ENCODE measurements at places on chromosomes 5 and 9.

- peaks cover 26% of the 10 kb centered on the region for H3K36me3 ChIP-seq
- H3K4me1 ChIP-seq, result peaks cover 63% of the 10 kb centered on the region
- H3K4me3 ChIP-seq, result peak overlapping the region; percentile 95
- peak; percentile 83 for DNase-seq
These were observed 86.5 kb upstream of the TNFAIP8 start for GRCh38 chr5:119269061-119269944.

GRCh38 chr5:2303431-2304100 is 420.8 kb upstream of the IRX4 start:
- H3K4me1 ChIP-seq, result no peaks in the 10 kb centered on the region
- DNase-seq, result no peak
- no peaks in the 10 kb centered on the region for H3K36me3 ChIP-seq
- no peaks in the 10 kb centered on the region for H3K27me3 ChIP-seq

DNA sequence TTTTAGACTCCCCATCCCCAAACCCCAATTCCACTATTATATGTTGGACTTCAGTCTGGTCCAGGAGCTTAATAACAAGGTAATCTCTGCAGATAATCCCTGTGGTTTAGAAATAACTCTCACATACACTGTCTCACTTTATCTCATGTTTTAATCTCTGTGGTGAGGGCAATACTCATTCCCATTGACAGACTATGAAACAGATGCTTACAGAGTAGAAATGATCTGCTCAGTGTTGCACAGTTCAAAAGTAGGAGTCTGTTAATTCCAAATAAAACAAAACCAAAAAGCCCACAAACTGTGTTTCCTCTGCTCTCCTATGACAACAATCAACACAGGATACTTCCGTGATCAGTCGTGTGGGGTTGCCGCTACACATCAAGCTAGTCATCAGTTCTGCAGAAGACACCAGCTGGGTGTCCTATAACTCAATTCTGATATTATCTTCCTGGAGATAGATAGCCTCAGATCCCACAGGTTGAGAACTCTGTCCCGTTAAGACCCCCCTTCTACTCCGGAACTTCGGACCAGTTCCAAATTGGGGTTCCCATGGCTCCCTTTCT is 26.3 kb upstream of the FANCC start:
- H3K27ac ChIP-seq, result no peak overlapping the region
- peaks cover 26% of the 10 kb centered on the region for H3K27me3 ChIP-seq
- peaks cover 9% of the 10 kb centered on the region for H3K4me1 ChIP-seq

- H3K36me3 ChIP-seq, result no peaks in the 10 kb centered on the region
- H3K4me3 ChIP-seq, result no peak overlapping the region
- H3K27me3 ChIP-seq, result no peaks in the 10 kb centered on the region
- H3K4me1 ChIP-seq, result no peaks in the 10 kb centered on the region
- no peak overlapping the region for H3K27ac ChIP-seq
These were observed 961.3 kb upstream of the CTNND2 start for GRCh38 chr5:12865529-12865928.

GRCh38 chr5:52269401-52269800 is 518.3 kb upstream of the ITGA1 start:
- H3K36me3 ChIP-seq, result no peaks in the 10 kb centered on the region
- H3K27me3 ChIP-seq, result no peaks in the 10 kb centered on the region
- DNase-seq, result no peak
- H3K4me3 ChIP-seq, result no peak overlapping the region

DNA sequence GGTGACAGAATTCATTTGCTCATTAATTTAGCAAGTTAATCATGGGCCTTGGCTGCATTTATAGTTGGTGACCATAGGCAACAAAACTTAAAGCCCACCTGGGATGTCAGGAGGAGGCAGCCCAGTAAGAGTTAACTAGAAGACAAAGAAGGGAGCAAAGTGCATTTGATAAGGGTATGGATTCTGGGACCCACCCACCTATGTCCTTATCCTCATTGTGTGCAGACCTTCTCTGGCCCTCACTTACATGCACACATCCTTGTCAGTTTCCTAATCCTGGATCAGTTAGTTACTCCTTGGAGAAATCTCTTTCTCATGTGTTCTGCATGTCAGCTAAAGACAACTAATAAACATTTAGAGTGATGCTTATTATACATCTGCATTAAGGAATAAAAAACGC is 24.6 kb downstream of the MEF2C start:
- no peak overlapping the region for H3K27ac ChIP-seq
- H3K4me1 ChIP-seq, result no peaks in the 10 kb centered on the region
- no peaks in the 10 kb centered on the region for H3K27me3 ChIP-seq

- no peak overlapping the region for H3K4me3 ChIP-seq
- no peak for DNase-seq
- H3K4me1 ChIP-seq, result peaks cover 3% of the 10 kb centered on the region
- H3K27ac ChIP-seq, result no peak overlapping the region
- peaks cover 12% of the 10 kb centered on the region for H3K36me3 ChIP-seq
These were observed 120.7 kb downstream of the GIN1 start for GRCh38 chr5:102999191-102999590.

DNA sequence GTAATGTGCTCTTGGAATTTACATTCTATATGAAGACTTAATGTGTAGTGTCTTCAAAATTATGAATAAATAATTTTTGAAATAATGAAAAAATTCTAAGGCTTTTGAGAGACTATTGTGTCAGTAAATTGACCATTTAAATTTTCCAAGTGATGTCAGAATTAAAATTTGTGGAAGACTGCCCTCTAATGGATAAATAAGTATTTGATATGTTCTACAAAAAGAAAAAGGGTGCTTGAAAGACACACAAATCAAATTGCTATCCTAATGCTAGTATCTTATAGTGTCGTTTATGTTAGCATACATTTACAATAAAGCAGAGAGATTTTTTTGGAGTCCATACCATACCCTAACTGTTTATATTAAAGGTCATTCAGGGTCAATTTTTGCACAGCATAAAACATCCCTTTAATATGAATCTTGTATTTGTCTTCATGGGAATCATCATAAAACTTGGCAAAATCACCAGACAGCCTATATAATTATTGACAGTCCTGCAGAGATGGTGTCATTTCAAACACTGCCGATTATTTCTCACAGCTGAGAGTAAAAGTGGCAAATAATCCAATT is 120.8 kb upstream of the SLC27A6 start:
- no peak overlapping the region for H3K4me3 ChIP-seq
- H3K27ac ChIP-seq, result no peak overlapping the region
- H3K36me3 ChIP-seq, result no peaks in the 10 kb centered on the region
- no peaks in the 10 kb centered on the region for H3K27me3 ChIP-seq

DNA sequence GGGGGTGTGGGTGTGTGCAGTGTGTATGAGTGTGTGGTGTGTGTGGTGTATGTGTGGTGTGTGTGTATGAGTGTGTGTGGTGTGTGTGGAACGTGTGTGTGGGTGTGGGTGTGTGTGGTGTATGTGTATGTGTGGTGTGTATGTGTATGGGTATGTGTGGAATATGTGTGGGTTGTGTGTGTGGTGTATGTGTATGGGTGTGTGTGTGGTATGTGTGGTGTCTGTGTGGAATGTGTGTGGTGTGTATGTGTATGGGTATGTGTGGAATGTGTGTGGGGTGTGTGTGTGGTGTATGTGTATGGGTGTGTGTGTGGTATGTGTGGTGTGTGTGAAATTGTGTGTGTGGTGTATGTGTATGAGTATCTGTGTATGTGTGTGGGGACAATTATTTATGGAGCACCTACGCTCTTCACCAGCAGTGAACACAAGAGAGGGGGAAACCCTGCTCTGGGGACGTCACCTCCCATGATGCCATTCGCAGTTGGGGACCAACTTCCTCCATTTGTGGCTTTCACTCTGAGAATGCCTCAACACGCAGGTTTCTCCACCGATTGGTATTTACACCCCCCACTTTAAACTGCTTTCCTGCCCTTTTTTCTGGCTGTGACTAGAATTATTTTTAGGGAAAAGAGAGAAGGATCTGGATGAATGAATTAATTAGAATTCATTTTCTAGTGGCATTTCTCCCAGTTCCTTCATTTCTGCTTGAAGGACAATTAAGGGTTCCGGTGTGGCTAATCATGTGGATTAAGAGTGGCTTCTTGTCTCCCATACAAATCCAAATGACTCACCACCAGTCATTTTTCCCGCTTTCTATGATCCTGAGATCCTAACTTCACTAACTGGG is 238.1 kb downstream of the ROR2 start:
- no peak overlapping the region for H3K4me3 ChIP-seq
- H3K36me3 ChIP-seq, result peaks cover 3% of the 10 kb centered on the region
- H3K27ac ChIP-seq, result no peak overlapping the region
- H3K27me3 ChIP-seq, result peaks cover 13% of the 10 kb centered on the region

DNA sequence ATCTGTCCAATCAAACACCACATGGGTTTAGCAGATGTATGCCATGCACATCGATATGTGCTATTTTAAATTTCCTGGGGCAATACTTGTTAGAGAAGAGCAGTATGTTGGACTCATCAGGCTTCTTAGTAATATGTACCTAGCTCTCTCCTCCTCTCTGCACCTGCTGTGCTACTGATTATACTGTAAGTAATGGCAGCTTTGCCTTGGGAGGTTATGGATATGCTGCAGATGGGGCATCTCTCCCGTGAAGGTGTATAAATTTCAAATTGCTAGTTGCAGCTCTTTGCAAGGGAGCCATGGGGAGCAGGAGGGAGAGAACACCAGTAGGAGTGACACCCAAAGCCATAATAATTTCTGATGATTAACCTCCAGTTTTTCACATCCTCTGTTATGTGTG is 101.5 kb downstream of the SPATA31D1 start:
- no peak overlapping the region for H3K4me3 ChIP-seq
- DNase-seq, result no peak
- H3K27me3 ChIP-seq, result no peaks in the 10 kb centered on the region
- no peaks in the 10 kb centered on the region for H3K36me3 ChIP-seq
- H3K4me1 ChIP-seq, result no peaks in the 10 kb centered on the region
- H3K27ac ChIP-seq, result no peak overlapping the region

GRCh38 chr5:162393534-162393933 is 326.0 kb downstream of the GABRG2 start:
- no peaks in the 10 kb centered on the region for H3K4me1 ChIP-seq
- no peak overlapping the region for H3K4me3 ChIP-seq
- no peak for DNase-seq
- H3K27ac ChIP-seq, result no peak overlapping the region

DNA sequence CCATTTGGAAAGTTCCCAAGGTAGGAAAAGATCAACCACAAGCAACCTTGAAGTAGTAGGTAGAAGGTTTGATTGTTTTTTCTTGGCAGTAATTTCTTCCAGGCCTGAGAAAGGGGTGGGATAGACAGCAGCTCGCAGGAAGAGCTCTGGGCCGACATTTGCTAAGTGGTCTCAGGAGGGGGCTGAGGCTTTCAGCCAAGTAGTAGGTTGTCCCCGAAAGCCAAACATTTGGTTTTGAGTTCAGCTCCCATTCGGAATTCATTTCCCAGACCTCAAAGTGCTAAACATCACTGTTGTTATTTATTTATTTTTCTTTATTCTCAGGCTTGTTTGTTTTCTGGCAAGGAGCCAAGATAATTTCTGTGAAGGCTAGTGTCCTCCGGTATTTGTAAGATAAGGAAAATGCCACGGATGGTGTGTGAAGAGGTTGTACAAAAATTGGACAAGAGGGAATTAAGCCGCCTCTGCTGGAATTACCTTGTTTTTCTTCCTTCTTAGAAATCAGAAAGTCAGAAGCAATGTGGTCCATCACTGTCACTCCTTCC is 112.1 kb downstream of the KIF4B start:
- H3K4me1 ChIP-seq, result no peaks in the 10 kb centered on the region
- H3K4me3 ChIP-seq, result no peak overlapping the region
- H3K27ac ChIP-seq, result no peak overlapping the region
- no peak for DNase-seq
- peaks cover 5% of the 10 kb centered on the region for H3K27me3 ChIP-seq
- H3K36me3 ChIP-seq, result no peaks in the 10 kb centered on the region

GRCh38 chr5:115109356-115109755 is 60.4 kb downstream of the TRIM36 start:
- H3K27ac ChIP-seq, result no peak overlapping the region
- H3K4me3 ChIP-seq, result no peak overlapping the region
- no peaks in the 10 kb centered on the region for H3K36me3 ChIP-seq
- H3K4me1 ChIP-seq, result no peaks in the 10 kb centered on the region
- no peak for DNase-seq

DNA sequence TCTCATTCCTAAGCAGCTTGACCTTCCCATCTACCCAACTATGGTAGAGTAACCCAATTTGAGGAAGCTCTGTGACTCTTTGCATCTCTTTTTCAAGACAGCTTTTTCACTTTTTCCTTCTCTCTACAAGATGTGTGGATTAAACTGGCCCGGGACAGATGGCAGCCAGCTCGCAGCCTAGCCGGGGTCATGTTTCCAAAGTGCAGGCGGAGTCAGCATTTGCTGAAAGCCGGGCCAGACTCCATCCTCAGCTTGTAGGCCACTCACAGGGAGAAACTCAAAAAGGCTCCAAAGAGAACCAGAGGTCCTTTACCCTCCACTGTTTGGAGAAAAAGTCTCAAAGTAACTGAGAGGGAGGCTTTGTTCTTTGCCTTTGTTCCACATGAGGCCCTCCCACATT is 286.8 kb upstream of the PANK3 start:
- no peaks in the 10 kb centered on the region for H3K4me1 ChIP-seq
- DNase-seq, result no peak
- no peaks in the 10 kb centered on the region for H3K27me3 ChIP-seq
- H3K27ac ChIP-seq, result no peak overlapping the region
- H3K4me3 ChIP-seq, result no peak overlapping the region

GRCh38 chr5:108623826-108624225 is 123.9 kb upstream of the FER start:
- H3K4me3 ChIP-seq, result no peak overlapping the region
- no peak overlapping the region for H3K27ac ChIP-seq
- no peaks in the 10 kb centered on the region for H3K27me3 ChIP-seq
- no peaks in the 10 kb centered on the region for H3K36me3 ChIP-seq
- no peaks in the 10 kb centered on the region for H3K4me1 ChIP-seq

DNA sequence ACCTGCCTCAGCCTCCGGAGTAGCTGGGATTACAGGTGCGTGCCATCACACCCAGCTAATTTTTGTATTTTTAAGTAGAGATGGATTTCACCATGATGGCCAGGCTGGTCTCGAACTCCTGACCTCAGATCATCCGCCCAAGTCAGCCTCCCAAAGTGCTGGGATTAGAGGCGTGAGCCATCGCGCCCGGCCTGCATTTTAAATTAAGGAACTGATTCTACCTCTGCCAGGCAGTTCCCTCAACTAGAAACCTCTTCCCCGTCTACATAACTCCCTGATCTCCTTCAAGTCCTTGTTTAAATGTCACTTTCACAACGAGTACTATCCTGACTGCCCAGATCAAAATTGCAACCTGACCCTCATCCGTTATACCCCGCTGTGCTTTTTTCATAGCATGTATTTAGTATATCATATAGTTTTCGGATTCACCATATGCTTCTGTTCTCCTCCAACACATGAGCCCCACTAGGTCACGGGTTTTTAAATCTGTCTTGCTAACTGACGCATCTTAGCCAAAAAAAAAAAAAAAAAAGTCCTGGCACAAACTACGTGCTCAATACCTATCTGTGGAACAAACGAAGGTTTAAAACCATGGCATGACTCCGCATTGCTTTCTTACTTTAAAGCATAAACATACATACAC is 858 bp upstream of the SOWAHA start:
- DNase-seq, result no peak
- peaks cover 60% of the 10 kb centered on the region for H3K27me3 ChIP-seq
- peaks cover 7% of the 10 kb centered on the region for H3K4me1 ChIP-seq
- H3K4me3 ChIP-seq, result peak overlapping the region; percentile 80

- peaks cover 71% of the 10 kb centered on the region for H3K36me3 ChIP-seq
- peaks cover 54% of the 10 kb centered on the region for H3K4me1 ChIP-seq
- H3K4me3 ChIP-seq, result no peak overlapping the region
- H3K27ac ChIP-seq, result peak overlapping the region; percentile 87
- no peak for DNase-seq
These were observed 25.2 kb downstream of the CYFIP2 start for GRCh38 chr5:157290981-157291711.

- H3K27ac ChIP-seq, result no peak overlapping the region
- no peaks in the 10 kb centered on the region for H3K36me3 ChIP-seq
- no peak overlapping the region for H3K4me3 ChIP-seq
- peaks cover 20% of the 10 kb centered on the region for H3K27me3 ChIP-seq
These were observed 25.8 kb upstream of the TPD52L3 start for GRCh38 chr9:6302417-6302816.

Data from activated CD4-positive, alpha-beta T cell treated with anti-CD3 and anti-CD28 coated beads, Interleukin-2, amount 10 ng/mL, durations not matched to agents 24 days and 14 days (primary cell).